ENCODE measurements at places on chromosomes 2 and 18. TPM values are rescaled to one million over a fixed set of nuclear protein-coding genes. Genes with fewer than 3 reads are reported as not detected.

STARD7 gene
- 147 TPM for polyA plus RNA-seq

ASB3 gene
- 18.0 TPM for polyA plus RNA-seq

GPR148 gene
- not detected for polyA plus RNA-seq

- H3K27ac ChIP-seq = no peak overlapping the region
- H3K36me3 ChIP-seq = no peaks in the 10 kb centered on the region
- H3K27me3 ChIP-seq = no peaks in the 10 kb centered on the region
- no peak overlapping the region for H3K4me3 ChIP-seq
- H3K4me1 ChIP-seq = no peaks in the 10 kb centered on the region
Measured at GRCh38 chr2:124258140-124258880, 233.2 kb downstream of the CNTNAP5 start.

DNA sequence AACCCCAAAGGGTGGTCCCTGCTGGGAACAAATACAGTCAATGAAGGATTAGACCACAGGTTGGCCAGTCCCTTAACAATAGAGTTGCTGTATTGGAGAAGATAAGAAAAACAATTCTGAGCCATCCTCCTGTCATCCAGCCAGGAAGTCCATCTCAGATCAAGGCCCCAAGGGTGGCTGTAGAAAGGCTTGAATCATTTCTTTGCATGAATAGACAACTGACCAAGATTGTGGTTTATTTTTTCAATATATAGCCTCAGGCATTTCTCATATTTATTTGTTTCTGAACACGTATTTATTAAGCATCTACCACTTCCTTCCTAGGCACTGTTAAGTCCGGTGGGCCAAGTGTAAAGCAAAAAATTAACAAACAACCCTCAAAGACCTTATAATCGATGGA lies 274.4 kb upstream of the SLC14A2 start:
- no peaks in the 10 kb centered on the region for H3K4me1 ChIP-seq
- DNase-seq = no peak
- H3K36me3 ChIP-seq = no peaks in the 10 kb centered on the region
- H3K27me3 ChIP-seq = no peaks in the 10 kb centered on the region

GRCh38 chr2:218645126-218645525 lies 14.3 kb downstream of the ZNF142 start:
- peaks cover 60% of the 10 kb centered on the region for H3K36me3 ChIP-seq
- no peaks in the 10 kb centered on the region for H3K27me3 ChIP-seq
- H3K27ac ChIP-seq = no peak overlapping the region
- no peaks in the 10 kb centered on the region for H3K4me1 ChIP-seq
- no peak overlapping the region for H3K4me3 ChIP-seq

DNA sequence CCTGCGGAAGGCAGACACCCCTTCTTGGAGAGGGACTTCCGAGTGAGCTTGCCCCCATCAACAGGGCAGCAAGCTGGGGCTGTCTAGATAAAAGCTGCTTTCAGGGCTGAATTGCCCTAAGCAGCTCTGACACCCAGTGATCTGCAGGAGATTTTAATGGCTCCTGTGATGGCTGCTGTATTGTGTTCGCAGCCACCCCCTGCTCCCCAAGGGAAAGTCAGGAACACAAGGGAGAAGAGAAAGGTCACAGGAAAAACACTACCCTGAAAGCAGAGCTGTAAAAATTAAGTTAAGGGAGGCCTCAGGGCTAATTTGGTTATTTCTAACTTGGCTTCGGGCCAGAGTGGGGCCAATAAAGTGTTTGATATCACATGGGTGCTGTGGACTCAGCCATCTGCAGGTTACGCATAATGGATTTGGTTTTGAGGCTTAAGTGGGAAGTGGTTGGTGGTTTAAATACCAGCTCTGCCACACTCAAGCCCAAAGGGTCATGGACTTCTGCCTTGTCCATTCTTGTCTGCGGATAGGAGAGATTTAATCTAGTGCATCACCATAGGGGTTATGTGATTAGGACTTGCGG lies 147.6 kb downstream of the CLIP4 start:
- DNase-seq = no peak
- H3K4me3 ChIP-seq = no peak overlapping the region
- H3K27me3 ChIP-seq = peaks cover 7% of the 10 kb centered on the region

GRCh38 chr2:61471905-61472805 lies 1.3 kb upstream of the USP34 start:
- H3K36me3 ChIP-seq = no peaks in the 10 kb centered on the region
- DNase-seq = peak; percentile 50
- no peaks in the 10 kb centered on the region for H3K27me3 ChIP-seq
- peak overlapping the region; percentile 99 for H3K27ac ChIP-seq
- peaks cover 31% of the 10 kb centered on the region for H3K4me1 ChIP-seq

GRCh38 chr2:10750610-10751009 lies 29.2 kb downstream of the ATP6V1C2 start:
- DNase-seq = no peak
- H3K27me3 ChIP-seq = no peaks in the 10 kb centered on the region
- no peaks in the 10 kb centered on the region for H3K4me1 ChIP-seq
- no peaks in the 10 kb centered on the region for H3K36me3 ChIP-seq
- H3K27ac ChIP-seq = no peak overlapping the region
- no peak overlapping the region for H3K4me3 ChIP-seq

- H3K4me1 ChIP-seq = peaks cover 19% of the 10 kb centered on the region
- DNase-seq = peak; percentile 78
- H3K36me3 ChIP-seq = no peaks in the 10 kb centered on the region
- H3K27me3 ChIP-seq = no peaks in the 10 kb centered on the region
Measured at GRCh38 chr2:215680605-215681598, 245.0 kb upstream of the FN1 start.
